Cerebellar nuclear complex (tissue), 1 donor: ENCODE measurements at places on chromosomes 5 and 9.

DNA sequence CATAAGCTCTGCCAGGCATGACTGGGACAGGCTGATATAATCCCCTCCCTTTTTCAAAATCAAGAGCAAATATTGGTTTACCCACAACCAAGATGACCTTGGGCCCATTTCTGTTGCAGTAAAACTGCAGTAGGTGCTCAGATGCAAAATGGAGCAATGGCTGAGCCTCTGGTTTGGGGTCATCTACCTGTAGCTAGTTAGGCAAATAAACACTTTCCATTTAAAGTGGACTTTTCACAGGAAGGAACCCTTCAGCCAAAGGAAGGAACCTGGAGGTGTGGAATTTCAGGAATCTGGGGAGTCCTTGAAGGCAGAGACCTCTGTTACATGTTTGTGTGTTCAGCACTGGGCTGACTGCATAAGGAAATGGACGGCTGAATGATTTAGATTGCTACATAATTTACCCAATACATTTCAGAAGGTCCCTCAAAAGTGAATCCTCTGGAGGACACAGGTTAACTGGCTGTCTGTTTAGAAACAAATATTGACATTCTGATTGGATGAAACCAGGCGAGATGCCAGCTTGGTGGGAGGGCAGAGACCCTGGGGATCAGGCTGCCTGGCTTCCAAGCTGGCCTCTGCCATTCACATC lies 170.1 kb upstream of the ZNF618 start:
- no peak for DNase-seq

DNA sequence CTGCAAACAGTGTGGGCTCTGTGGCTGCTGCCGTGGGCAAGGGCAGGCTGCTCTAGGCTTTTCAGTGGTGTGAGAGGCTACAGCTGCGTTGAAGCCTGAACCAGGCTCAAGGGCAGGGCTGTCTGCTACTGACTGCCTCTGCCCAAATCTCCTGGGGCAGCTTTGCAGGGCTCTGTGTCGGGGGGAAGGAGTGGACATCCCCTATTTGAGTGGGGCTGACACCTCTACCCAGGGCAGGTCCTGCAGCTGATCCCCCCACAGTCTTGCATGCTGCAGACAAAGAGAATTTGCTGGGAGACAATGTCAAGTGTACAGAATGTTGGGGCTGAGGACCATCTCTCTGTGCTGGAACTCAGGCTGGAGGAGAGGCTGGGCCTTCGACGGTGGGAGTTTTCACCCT lies 240.2 kb downstream of the PBX3 start:
- DNase-seq, result no peak

- DNase-seq, result no peak
Observed at GRCh38 chr5:6788956-6789649, 75.9 kb downstream of the TENT4A start.

DNA sequence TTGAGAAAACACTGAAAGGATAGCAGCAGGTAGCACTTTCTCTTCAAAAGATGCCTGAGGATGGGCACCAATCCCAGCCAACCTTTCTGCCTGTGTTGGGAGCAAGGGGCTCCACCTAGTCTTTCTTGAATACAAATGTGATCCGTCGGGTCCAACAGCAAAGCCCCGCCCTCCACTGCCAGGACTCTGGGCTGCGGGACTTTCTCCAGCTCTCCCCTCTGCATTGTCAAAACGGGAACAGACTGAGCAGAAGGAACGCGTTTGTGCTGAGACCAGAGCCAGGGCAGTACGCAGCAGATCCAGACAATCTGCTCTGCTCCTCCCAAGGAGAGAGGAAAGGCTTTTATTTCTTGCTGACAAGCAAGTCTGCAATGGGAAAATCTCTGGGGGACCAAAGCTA lies 139.7 kb downstream of the SEC61B start:
- DNase-seq, result peak; percentile 56

GRCh38 chr5:132134384-132134783 lies 60.8 kb downstream of the CSF2 start:
- DNase-seq, result no peak

GRCh38 chr5:154372661-154373060 lies 73.1 kb upstream of the SAP30L start:
- DNase-seq, result no peak

DNA sequence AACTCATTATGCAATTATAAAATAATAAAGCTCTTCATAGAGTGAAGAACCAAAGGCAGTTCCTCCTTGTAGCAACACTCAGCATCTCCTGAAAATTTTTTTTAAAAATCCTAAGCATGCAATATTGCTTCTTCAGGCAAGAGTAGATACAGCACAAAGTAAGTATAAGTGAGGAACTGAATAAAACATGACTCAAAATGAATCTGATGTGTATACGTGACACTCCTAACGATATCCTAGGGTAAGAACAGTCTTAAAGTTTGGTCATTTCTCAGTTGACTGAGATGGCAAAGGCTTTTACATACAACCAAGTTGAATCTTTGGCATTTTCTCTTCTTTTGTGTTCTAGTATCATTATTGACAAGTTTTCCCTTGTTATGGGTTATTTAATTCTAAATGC lies 41.1 kb upstream of the AOPEP start:
- no peak for DNase-seq

DNA sequence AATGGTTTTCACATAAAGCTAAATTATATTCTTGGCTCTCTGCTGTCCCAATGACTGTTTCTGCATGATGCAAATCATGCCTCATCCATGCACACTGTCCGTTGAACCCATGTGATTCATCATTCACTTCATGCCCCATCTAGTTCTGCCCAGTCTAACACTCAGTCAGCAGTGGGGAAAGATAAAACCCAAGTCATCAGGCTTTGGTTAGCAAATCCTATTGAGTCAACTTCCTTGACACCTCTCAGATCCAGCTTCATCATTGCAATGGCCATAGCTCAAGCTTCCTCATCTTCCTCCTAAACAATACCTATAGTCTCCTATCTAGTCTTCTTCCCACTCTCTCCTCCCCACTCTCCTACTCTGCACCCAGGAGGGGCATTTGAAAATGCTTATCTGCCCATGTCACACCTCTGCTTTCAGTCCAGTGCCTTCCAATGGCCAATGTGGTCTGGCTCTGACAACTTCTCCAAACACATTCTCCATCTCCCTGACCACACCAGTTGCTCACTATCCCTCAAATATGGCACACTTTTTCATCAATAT lies 266.0 kb upstream of the TRIM32 start:
- no peak for DNase-seq

GRCh38 chr5:175773534-175774070 lies 97.8 kb upstream of the CPLX2 start:
- no peak for DNase-seq

DNA sequence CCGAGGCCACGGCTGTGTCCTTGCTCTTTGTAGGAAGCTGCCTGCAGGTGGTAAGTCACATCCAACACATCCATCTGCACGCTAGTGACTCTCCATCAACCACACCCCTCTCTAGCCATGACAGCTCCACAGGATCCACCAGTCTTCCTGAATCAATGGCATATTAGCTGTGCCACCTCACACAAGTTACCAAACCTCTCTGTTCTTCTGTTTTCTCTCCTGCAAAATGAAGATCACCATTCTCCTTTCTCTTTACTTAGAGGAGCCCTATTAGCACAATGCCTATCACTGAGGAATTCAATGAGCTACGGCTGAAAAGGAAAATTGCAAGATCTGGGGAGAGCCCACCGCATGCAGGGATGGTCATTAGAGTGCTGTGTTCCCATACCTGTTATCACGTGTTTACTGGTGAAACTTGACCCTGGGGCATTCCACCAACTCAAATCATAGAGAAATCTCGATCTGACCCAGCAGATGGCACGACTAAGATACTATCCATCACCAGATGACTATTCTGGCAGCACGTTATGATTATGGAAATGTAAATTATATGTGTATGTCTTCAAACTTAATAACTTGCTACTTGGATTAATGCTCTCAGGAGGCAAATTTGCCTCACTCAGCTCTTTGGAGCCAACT lies 20.9 kb downstream of the WHRN start:
- no peak for DNase-seq

DNA sequence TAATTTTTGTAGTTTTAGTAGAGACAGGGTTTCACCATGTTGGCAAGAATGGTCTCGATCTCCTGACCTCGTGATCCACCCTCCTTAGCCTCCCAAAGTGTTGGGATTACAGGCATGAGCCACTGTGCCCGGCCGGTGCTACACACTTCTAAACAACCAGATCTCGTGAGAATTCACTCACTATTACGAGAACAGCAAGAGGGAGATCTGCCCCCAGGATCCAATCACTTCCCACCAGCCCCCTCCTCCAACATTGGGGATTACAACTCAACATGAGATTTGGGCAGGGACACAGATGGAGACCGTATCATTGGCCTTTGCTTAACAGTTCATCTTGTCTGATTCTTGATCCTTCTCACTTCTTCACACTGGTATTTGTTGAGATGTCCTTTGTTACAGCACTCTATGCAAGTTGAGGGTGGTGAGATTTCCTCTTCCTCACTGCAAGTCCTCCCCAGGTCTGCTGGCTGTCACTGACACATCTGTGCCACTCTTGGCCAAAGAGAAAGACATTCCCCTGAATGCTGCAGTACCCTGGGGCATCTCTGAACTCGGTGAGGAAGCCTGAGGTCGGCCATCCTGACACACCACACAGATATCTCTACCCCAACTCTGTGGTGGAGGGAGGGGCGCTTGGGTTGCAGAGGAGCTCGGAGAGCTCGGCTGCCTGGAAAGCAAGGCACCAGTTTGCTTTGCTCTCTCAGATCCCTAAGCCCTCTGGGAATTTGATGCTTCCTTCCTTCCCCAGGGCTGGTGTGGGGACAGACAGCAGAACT lies 4.2 kb upstream of the SUB1 start:
- DNase-seq, result no peak

DNA sequence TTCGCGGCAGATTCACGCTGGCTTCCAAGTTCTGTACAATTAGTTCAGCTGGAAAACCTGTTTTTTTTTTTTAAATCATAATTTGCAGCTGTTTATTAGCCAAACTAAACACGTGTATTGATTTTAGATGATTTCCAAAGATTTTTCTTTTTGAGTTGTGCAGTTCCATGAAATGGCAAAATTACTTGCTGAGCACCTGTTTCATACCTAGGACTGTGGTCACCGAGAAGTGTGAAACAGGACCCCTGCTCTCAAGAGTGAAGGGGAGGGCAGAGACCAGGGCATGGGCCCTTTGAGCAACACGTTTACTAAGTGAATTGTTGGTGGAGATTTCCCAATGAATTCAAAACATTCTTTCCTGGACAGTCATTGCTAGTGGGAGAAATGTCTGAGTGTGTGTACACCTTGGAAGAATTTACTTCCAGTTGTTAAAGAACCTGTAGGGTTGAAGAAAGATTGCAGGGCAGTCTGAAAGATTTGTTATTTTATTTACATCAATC lies 688 bp downstream of the SNX24 start:
- no peak for DNase-seq
